ENCODE measurements at places on chromosomes 5 and 9.

DNA sequence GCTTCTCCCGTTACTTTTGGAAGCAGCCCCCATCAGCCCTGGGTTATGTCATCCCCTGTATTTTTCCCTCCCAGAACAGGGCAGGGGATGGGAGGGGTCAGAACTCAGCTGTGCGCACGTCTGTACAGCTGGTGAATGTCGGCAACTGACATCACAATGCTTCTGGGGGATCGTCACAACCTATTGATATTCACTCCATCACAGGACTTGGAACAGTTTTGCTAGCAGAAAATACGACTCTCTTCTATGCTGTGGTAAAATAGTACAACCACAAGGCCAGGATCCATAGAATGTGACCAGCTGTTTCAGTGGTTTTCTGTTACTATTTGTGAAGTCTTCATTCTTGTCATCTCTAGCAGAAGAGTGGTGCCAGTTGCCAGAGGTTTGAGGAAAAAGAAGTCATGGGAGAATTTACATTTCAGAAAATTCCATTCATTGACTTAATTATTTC lies 77.1 kb upstream of the KLF4 start:
- no peak for DNase-seq

DNA sequence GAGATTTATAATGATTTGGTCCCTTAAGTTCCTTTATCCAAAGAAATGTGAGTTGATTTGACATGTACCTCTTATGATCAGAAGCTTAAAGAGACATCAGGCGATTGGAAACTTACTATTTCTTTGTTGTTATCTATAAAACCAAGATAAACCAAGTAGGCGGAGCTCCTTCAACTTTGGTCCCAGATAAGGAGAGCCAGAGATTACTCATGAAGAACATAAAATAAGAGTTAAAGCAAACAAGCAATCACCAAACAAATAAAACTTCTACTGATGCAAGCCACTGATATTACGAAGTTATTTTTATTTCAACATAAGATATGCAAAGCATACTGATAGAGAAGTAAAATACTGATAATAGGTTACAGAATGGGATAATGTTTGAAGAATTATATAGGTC lies 141.5 kb upstream of the CDH18 start:
- DNase-seq: no peak

GRCh38 chr5:109253262-109253661 lies 156.5 kb downstream of the PJA2 start:
- DNase-seq: no peak

- DNase-seq: no peak
These were observed 123.9 kb downstream of the PPP2R2B start for GRCh38 chr5:146754621-146755020.

DNA sequence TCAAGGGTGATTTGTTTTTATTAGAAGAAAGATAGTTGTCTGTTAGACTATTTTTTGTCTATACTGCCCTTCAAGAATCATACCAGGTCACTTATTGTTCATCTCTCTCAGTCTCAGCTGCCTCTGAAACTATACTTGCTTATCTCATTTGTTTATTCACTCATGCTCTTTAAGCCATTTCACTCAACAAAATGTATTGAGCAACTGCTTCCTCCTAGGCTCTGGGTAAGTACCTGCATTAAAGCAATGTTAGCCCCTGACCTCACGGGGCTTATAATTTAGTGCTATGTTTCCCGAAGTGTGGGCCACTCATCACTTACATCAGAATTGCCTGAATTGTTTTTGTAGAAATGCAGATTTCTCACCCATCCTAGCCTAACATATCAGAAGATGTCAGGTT lies 100.9 kb downstream of the DPYSL3 start:
- DNase-seq: no peak

GRCh38 chr5:151696470-151697061 lies 9.9 kb upstream of the SPARC start:
- DNase-seq: peak; percentile 74

GRCh38 chr5:135033901-135034235 lies at the start of gene PITX1:
PITX1 (minus strand) TSS chr5:135034228; CDS start chr5:135033881, 347 bp downstream.
- no peak for DNase-seq

DNA sequence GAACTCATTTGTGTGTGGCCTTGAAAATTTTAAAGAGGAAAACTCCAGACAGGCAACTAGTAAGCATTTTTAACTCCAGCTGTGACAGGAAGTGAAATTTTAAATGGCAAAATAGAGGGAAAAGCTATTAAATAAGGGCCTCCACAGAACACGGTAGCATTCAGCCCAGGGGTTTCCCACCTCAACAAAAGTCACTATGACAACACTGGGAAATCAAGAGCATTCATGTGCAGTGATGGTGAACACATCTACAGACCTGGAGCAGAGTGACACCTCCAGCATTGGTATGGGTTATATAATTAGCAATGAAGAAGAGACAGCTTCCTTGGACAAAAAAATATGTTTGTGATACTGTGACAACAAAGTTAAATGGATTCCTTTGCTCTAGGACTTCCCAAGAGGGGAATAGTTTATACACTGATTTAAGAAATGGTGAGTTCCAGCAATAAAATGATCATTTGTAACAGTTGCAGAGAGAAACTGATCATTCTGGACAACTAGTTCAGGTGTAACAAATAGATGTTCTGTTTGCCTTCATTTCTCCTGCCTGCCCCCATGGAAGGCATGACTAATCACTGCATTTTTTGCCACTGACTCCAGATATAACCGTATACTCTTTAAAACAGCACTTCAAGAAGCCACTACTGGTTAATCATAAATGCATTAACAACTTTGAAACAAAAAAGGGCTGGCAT lies 93.3 kb upstream of the SLC44A1 start:
- DNase-seq: no peak

GRCh38 chr5:55278778-55279177 lies 28.7 kb downstream of the DHX29 start:
- peak; percentile 36 for DNase-seq

- no peak for DNase-seq
These were observed 5.3 kb downstream of the SLC1A3 start for GRCh38 chr5:36611520-36612274.

DNA sequence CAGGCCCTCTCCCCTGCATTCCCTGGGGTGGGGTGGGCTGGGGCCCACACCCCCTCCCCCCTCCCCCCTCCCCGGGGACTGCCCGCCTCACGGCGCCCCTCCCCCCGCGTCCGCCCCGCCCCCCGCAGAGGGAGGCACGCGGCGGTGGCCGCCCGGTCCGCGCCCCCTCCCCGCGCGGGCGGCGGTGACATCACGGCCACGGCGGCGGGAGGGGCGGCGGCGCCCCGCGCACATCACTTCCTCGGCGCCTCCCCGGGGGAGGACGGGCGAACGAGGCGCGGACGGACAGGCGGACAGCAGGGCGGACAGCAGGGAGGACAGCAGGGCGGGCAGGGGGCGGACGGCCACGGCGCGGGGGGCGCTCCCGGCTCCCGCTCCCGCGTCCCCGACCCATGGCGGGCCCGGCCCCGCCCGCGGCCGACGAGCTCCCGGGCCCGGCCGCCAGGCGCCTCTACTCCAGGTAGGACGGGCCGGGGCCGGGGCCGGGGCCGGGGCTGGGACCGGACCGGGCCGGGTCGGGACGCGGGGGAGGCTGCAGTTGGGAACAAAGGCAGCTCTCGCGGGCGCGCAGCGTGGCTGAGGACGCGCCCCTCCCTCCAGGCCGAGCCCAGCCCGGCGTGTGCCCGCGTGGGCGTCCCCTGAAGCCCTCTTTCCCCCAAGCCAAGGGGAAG lies at the start of gene GPSM1:
GPSM1 (plus strand) TSS at position 236 of the 671 bp plus-strand sequence; CDS start at position 393, 157 bp downstream.
- no peak for DNase-seq

DNA sequence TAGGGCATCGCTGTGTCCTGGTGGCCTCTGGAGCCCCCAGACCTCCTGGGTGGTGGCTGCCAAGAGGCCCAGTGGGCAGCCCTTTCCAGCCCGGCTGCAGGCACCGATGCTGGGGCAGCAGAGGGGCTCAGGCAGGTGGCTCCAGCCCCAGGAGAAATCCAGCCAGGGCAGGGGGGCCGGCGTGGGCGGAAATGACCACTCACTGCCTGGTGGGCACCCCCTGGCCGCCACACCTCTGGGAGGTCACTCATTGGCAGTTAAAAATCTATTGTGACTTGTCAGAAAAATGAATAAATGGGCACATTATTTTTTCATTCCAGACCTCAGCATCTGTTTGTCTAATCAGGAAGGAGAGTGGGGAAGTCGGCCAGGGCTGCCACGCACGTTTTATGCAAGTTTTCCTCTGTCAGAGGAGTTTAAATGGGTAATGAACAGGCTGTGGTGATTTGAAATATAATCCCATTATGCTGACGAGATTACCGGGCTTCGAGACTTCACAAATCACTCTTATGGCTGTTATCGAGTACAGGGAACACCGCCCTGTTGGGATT lies 171.9 kb downstream of the GAPVD1 start:
- DNase-seq: no peak

DNA sequence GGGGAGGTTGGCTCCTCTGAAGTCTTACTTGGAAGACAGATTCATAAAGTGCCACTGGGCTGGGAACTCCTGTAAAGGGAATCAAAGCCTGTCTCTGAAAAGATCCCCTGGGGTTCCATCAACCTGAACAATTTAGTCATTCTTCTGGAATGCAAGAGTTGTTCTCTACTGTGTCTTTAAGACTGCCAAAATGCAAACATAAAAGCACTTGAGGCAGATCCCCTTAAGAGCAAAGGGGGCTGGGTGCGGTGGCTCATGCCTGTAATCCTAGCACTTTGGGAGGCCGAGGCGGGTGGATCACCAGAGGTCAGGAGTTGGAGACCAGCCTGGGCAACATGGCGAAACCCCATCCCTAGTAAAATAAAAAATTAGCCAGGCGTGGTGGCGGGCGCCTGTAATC lies 16.7 kb downstream of the CDKN2AIPNL start:
- no peak for DNase-seq

DNA sequence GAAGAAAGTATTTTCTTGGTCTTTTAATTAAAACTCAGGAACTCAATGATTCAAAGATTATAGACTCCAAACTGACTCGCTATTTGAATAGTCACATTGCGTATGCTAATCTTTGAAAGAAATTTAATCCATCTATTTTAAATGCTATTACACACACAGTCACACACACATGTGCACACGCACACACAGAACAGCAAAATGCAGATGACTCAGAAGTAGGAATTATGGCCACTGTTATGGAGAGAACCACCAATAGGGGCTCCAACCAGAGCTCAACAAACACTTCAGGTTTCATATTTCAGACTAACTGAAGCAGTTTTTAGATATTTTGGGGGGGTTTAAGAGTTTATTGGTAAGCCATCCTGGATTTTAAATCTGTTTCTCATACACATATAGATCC lies 1917.9 kb downstream of the EFNA5 start:
- DNase-seq: no peak

- DNase-seq: no peak
These were observed 638.3 kb downstream of the NR2F1-AS1 start for GRCh38 chr5:92942762-92943161.

DNA sequence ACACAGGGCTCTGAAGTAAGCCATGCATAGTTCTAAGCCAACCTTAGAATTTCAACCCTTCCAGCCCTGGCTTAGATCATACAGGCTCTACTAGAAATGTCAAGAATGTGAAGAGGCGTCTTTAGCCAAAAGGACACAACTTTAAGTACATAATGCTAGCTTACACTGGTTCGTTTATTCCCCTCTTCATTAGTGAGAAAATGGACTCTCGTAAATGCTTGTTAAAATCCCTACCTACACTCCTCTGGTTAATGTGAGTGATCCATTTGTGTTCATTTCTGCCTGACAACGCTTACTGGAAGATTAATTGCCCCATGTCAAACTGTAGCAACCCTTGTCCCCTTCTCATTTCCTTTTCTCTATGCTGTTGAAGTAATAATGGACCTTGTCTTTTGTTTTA lies 149.3 kb upstream of the POU5F2 start:
- no peak for DNase-seq

- peak; percentile 57 for DNase-seq
These were observed 101.9 kb upstream of the PRDM9 start for GRCh38 chr5:23405316-23406068.

DNA sequence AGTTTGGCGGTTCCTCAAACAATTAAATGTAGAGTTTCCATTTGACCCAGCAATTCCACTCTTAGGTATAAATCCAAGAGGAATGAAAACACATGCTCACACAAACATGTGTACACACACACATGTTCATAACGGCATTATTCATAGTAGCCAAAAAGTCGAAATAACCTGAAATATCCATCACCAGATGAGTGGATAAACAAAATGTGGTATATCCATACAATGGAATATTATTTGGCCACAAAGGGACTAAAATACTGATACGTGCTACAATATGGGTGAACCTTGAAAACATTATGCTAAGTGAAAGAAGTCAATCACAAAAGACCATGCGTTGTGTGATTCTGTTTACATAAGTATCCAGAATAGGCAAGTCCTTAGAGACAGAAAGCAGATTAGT lies 8.7 kb downstream of the RGS3 start:
- DNase-seq: no peak
